ENCODE measurements at places on chromosomes 2 and 18.

- no peak for DNase-seq
Measured at GRCh38 chr18:58559427-58560186, 69.3 kb downstream of the ALPK2 start.

GRCh38 chr2:107721586-107721985 is 105.1 kb upstream of the RGPD4 start:
- DNase-seq = no peak

DNA sequence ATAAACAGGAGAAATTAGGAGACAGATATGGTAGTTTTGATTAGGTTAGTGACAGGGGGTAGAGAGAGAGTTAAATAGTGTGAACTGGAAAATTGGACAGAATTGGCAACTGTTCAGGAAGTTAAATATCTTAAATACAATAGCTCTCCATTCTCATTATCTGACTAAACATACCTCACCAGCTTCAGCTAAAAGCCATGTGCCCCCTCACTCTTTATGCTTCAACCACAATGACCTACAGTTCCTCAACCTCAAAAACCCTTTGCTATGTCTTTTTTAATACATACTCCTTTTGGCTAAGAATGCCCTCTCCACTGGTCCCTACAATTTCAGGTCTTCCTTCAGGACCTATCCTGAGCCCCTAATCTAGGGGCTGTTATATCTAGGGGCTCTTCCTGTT is 740.2 kb upstream of the ZEB2 start:
- no peak for DNase-seq

- no peak for DNase-seq
Measured at GRCh38 chr2:149152469-149152953, 114.0 kb downstream of the LYPD6B start.

- DNase-seq = no peak
Measured at GRCh38 chr18:2857491-2858131, 10.8 kb downstream of the EMILIN2 start.

DNA sequence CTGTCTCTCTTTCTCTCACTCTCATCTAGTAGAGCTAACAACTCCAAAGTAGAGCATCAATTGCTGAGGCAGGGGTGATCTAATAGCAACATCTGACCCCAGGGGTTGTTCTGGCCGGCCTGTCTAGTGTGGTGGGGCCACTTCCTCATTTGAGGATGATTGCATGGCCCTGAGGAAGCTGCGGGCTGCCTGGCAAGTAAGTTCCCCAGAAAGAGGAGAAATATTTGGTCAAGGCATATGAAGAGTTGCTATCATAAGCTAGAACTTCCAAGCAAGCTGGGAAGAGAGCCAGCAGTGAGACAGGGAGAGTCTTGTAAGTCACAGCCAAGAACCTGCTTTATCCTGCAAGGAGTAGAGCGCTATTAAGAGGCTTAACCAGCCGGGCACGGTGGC is 50.8 kb upstream of the TMEM87B start:
- DNase-seq = no peak

GRCh38 chr18:23935804-23936203 is 78.8 kb upstream of the TTC39C start:
- no peak for DNase-seq

DNA sequence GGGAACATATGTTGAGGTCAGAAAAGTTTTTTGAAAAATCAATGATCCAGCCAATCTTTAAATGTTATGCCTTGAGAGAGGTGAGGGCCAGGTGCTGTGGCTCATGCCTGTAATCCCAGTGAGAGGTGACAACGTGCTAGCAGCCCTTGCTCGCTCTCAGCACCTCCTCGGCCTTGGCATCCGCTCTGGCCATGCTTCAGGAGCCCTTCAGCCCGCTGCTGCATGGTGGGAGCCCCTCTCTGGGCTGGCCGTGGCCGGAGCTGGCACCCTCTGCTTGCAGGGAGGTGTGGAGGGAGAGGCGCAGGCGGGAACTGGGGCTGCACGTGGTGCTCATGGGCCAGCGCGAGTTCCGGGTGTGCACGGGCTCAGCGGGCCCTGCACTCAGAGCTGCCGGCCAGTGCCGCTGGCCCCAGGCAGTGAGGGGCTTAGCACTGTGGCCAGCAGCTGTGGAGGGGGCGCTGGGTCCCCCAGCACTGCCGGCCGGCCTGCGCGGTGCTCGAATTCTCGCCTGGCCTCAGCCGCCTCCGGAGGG is 61.1 kb downstream of the CCDC195 start:
- no peak for DNase-seq

All from stimulated activated CD8-positive, alpha-beta memory T cell treated with anti-CD3 and anti-CD28 coated beads, Interleukin-4, amount 100 ng/mL, for 1 hour (primary cell).